Stimulated activated CD4-positive, alpha-beta T cell treated with anti-CD3 and anti-CD28 coated beads, Interleukin-15, amount 100 ng/mL, for 1 hour (primary cell): ENCODE measurements at places on chromosomes 7 and 10.

- no peak for DNase-seq
Observed at GRCh38 chr7:81232084-81232799, 313.4 kb upstream of the SEMA3C start.

DNA sequence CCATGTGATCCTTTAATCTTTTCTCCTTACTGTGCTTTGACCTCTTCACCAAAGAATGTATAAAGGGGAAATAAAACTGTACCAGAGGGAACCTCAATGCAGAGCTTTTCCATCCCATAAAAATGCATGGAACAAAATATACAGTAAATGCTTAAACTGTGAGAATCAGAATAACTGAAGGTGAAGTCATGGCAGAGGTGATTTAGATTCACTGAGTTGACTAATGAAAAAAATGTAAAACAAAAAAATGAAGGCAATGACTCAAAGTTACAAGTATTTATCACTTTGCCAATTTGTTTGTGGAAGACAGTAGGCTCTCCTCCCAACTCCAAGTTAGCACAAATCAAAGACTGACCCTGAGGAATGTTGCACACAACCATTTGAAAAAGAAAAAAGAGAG is 1331.6 kb upstream of the SORCS1 start:
- DNase-seq, result no peak

DNA sequence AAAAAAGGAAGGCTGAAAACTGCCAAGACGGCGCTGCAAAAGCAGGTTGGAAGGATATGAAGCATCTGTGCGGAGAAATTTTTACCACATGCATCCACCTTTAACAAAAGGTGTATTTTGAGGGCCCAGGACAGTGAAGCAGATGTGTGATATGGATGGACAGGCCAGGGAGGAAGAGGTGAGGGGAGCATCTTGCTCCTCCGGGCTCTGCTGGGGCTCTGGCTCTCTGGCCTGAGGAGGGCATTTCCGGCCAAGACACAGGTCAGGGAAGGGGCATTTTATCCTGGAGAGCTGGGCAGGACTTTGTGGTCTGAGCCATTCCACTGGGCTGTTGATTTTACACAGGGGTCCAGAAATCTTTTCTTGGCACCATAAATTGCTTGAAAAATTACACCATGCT is 175.1 kb downstream of the ZMYND11 start:
- no peak for DNase-seq

- DNase-seq, result no peak
Observed at GRCh38 chr7:143238289-143238980, 16.6 kb downstream of the TAS2R40 start.

DNA sequence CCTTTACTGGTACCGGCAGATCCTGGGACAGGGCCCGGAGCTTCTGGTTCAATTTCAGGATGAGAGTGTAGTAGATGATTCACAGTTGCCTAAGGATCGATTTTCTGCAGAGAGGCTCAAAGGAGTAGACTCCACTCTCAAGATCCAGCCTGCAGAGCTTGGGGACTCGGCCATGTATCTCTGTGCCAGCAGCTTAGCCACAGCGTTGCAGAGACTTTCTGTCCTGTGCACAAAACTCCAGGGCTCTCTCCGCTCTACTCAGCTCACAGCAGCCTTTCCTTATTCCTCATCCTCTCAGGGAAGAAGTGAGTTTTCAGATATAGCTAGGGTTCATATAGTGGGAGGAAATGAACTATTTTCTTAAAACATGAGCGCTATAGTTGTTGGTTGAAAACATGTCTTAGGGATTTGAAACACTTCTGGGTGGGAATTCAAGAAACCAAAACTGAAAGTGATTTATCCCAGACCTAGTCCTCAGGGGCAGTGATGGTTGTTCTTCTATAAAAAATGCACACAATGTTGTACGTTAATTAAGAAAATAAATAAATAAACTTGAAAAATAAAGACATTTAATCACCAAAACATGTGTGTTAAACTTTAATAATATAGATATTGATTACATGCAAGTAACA is 150.2 kb upstream of the PRSS58 start:
- no peak for DNase-seq

GRCh38 chr10:6068422-6068821 is 6.3 kb upstream of the IL2RA start:
- DNase-seq, result no peak

DNA sequence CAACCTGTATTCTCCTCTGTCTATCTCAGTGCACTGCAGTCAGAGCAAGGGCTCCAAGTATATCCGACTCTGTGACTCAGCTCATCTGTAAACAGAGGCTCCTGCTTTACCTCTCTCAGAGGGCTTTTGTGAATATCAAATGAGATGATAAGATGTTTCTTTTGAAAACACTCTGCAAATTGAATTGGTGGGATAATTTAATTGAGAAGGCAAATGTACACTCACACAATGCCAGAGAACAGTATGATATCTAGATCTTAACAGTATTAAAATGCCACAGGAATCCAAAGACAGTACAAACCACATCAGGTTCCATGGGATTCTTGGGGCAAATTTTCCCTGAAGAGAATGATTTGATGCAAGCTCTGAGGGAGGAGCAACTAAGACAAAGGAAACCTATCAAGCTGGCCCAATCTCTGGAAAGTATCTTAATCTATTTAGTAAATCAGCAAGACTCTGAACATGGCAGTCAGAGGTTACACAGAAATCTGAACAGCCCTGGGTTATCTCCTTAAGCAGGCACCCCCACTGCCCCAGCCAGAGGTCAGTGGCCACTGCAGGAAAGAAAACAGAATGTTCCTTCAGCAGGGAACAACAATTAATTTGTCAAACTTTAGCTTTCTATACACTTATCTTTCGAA is 45.9 kb downstream of the DOCK4 start:
- DNase-seq, result no peak

- DNase-seq, result no peak
Observed at GRCh38 chr7:106602062-106602461, 58.9 kb downstream of the CCDC71L start.

GRCh38 chr7:99498546-99498944 is 1.5 kb downstream of the ZNF394 start:
- DNase-seq, result no peak

GRCh38 chr7:1761774-1762173 is 91.7 kb downstream of the ELFN1 start:
- no peak for DNase-seq

- DNase-seq, result peak; percentile 61
Observed at GRCh38 chr10:77710759-77711682, 73.4 kb upstream of the KCNMA1 start.

- no peak for DNase-seq
Observed at GRCh38 chr7:155071121-155071651, 1.1 kb downstream of the HTR5A start.

GRCh38 chr10:22103701-22104470 is 100.4 kb upstream of the DNAJC1 start:
- DNase-seq, result no peak

DNA sequence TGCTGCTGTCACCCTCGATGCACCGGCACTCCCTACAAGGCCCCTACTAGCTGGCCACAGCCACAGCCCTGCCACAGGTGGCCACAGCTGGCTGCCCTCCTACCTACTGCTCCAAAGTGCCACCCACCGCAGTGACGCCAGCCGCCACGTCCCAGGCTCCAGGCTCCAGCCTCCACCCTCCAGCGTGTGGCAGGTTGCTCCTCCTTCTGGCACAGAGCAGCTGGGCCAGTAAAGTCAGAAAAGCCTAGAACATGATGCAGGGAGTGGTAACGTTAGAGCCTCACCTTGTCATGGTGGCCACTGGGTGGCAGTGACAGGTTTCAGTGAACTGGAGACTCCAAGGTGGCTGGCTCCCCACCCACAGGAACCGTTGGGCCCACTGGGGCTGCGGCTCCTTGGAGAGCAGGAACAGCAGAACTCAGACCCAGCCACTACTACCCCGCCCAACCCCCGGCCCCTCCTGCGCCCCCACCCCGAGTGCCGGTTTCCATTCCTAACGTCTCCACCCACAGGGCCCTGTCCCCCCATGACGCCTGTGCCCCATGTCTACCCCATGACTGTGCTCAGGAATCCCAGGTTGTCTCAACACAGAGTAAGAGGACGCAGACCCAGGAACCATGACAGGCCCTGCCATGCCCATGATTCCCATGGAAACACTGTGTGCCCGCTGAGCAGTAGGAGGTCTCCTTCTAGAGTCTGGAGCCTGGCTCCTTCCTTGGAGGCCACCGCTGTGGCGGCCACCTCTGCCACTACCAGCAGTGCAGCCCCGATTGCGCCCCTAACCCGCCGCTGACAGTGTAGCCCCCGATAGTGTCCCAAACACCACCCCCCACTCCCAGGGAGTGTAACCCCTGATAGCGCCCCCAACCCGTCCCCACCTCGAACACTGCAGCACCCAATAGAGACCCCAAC is 52.3 kb upstream of the ZNF33B start:
- no peak for DNase-seq

GRCh38 chr10:113056030-113056429 is 106.0 kb downstream of the TCF7L2 start:
- no peak for DNase-seq

DNA sequence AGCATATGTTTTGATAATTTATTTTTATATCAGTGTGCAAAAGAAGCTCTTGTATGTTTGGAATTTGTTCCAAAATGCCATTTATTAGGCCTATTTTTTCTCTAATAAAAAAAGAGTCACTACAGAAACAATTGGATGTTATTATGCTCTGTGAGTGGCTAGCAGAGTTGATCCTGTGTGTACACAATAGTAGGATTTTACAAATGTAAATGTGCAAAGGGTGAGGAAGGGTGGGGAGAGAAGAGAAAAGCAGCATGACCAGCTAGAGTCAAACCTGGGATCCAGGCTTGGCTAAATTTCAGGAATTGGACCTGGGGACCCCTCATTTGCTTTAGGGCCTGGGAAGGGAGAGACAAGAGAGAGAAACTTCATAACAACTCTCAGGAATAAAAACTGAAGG is 32.5 kb downstream of the SEMA3A start:
- no peak for DNase-seq

GRCh38 chr7:45136106-45137060 is 21.2 kb upstream of the RAMP3 start:
- peak; percentile 31 for DNase-seq

DNA sequence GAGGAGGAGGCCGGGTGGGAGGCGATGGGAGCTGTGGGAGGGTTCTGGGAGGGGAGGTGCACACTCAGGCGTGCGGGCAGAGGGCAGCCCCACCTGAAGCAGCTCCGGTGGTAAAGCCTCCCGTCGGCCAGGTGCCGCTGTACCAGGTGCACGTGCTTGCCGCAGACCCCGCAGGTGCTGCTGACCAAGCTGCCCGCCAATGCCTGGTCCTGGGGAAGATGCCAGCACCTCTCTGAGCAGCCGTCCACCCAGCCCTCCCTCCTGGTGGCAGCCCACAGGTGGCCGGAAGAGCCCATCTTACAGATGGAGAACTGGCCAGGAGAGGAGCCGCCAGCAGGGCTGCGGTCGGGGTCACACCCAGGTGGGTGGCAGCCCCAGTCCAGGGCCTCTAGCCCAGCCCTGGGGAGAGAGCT is 12.6 kb downstream of the MICALL2 start:
- DNase-seq, result no peak

GRCh38 chr7:140617081-140617480 is 23.5 kb downstream of the DENND2A start:
- DNase-seq, result no peak

DNA sequence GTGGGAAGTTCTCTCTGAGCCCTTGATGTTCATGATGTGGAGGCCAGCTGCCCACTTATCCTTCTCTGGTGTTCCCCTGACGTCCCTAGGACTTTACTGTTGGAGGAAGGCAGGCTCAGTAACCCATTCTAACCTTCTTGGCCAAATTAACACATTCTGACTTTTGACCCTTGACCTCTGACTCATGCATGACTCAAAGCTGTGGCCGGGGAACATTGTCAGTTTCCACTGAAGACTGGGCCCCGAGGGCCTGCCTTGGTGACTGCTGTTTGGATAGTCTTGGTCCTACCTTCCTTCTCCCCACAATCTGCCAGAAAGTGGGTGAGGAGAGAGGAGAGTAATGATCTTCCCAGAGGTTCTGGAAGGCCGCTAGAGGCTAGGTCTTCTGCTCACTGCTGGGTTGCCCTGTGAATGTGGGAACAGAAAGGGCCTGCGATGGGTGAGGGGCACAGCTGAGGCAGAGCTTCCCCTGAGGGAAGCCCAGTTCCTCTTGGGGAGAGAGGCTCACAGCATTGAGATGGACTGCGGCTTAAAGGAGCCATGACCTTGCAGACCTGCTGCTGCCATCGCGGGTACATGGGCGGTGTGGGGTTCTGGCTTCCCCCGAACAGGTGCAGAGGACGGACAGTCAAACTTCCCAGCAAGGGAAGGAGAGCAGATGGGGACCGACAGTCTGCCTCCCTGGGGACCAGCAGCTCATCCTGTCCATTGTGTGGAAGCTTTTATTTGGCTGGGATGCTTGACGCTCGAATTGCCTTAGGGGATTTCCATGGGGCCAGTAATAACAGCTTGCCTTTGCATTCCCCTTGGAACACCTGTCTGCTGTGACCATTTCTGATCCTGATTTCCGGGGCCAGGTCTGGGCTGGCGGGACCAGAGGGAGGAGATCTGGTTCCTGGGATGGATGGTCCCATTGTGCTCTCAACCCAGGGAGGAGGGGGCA is 43.8 kb downstream of the ADAMTS14 start:
- DNase-seq, result no peak
